NCI-H526 treated with DMSO at 0.1 percent for 48 hours (cell line): ENCODE measurements at places on chromosomes 1 and 21.
A peak's percentile ranks its signal among the peaks of the same experiment; 100 is the strongest.

DNA sequence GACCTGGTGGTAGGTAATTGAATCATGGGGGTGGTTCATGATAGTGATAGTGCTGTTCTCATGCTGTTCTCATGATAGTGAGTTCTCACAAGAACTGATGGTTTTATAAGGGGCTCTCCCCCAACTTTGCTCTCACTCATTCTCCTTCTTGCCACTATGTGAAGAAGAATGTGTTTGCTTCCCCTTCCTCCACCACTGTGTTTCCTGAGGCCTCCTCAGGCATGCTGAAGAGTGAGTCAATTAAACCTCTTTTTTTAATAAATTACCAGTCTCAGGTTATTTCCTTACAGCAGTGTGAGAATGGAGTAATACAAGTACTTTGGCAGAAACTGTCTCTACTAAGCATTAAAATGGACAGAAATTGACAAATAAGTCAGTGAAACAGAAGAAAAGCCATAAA is 21.6 kb downstream of the RAB3GAP2 start:
- no peak for DNase-seq

DNA sequence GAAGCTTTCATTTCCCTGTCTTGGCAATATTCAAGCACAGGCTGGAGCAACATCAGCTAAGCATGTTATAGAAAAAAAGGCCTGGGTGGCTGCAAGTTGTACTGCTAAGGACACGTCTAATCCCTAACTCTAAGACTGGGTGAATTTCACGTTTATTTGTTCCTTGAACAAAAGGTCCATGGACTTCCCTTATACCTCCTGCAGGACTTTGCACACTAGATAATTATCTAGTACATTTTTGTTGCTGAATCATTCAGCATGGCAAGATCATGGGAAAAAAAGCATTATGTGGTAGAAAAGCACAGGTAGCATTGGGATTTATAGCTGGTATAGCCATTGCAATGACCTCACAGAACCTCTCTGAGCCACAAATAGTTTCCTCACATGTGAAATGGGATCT is 130.7 kb upstream of the DMRTA2 start:
- DNase-seq = no peak

DNA sequence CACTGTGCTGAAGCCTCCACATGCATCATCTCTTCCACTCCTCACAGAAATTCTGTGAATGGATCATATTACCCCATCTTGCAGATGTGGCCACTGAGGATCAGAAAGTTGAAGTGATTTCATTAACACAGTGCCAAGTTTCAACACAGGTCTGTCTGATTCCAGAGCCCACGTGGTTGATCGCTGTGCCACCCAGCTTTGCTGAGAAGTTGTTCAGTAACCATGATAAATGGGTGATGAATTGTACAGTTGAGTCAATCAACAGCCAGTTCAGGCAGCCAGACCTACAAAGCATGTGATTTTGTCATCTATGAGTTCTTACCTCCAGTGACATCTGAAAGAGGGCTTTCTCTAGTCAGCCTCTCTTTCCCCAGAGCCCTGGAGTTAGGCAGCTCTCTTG is 61.8 kb upstream of the GRHL3 start:
- DNase-seq = no peak

GRCh38 chr1:89483010-89483756 is 41.4 kb upstream of the LRRC8B start:
- DNase-seq = peak; percentile 80

DNA sequence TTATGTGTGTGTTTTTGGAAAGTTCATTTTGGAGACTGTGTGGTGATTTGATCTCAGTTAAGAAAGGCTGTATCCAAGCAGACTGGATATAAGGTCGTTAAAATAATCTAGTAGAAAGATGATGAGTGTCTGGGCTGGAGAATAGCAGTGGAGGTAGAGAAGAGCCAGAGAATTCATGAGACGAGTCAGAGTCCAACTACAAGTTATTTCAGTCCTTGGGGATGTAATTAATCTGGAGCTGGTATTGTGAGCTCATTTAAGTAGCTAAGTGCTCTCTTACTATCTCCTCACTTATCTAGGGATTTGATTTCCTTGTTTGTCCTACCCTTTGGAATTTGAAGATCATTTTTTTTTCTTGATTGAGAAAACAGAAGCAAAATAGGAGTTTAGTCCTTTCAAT is 1219.0 kb upstream of the ADGRL4 start:
- DNase-seq = no peak

DNA sequence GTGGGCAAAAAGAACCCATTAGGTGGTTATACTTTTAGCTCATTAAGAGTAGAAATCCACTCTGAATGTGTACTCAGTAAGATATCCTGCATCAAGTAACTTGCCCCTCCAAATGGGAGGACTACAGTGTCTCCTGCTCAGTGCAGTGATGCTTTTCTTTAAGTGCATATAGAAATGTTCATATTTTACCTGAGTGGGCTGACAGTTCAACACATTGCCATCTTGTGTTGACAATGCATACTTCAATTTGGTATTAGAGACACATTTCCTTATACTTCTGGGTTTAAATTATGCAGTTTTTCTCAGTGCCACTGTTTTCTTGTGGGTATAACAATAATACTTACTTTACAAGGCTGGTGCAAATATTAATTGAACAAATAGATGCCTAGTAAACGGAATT is 318.6 kb upstream of the TMPRSS15 start:
- no peak for DNase-seq

DNA sequence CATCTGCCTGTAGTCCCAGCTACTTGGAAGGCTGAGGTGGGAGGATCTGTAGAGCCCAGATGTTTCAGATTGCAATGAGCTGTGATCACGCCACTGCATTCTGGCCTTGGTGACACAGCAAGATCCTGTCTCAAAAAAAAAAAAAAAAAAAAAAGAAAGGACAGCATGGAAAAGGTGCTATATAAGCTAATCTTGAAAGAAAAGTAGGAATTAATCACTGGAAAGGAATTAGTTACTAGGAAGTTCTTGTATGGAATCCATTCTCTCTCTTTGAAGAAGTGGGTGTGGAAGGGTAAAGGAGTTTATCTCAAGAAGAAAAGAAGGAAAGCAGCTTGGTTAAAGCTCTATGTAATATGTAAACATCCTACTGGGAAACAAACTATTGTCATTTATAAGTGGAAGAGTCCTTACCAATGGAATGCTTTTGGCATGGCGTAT is 339.2 kb downstream of the DPYD start:
- no peak for DNase-seq

GRCh38 chr1:157505481-157506272 is 46.6 kb downstream of the FCRL5 start:
- DNase-seq = peak; percentile 78

DNA sequence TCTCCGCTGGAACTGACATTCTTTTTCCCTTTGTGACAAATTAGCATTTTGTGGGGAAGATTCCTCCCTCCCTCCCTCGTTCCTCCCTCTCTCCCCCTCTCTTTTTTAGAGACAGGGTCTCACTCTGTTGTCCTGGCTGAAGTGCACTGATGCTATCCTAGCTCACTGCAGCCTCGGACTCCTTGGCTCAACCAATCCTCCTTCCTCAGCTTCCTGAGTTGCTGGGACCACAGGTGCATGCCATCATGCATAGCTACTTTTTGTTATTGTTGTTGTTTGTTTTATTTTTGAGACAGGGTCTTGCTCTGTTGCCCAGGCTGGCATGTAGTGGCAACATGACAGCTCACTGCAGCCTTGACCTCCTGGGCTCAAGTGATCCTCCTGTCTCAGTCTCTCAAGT is 6.8 kb upstream of the SKI start:
- no peak for DNase-seq

- DNase-seq = no peak
Measured at GRCh38 chr1:211285196-211285595, 26.0 kb downstream of the RCOR3 start.

- no peak for DNase-seq
Measured at GRCh38 chr1:219174460-219175211, 958 bp downstream of the LYPLAL1 start.
